Activated naive CD4-positive, alpha-beta T cell treated with anti-CD3 and anti-CD28 coated beads, Interleukin-2, amount 10 ng/mL, durations not matched to agents 5 hours and 36 hours (primary cell): ENCODE measurements at places on chromosomes 4 and X. TPM values are rescaled to one million over a fixed set of nuclear protein-coding genes. Genes with fewer than 3 reads are reported as not detected.

Gene GLOD5
- not detected for total RNA-seq

Gene SMIM43
- not detected for total RNA-seq

Gene SLC6A14
- total RNA-seq = not detected

Gene CXCL8
- total RNA-seq = 0.20 TPM

Gene MTNR1A
- total RNA-seq = not detected

Gene NHSL2
- 0.48 TPM for total RNA-seq

Gene TMEM35A
- not detected for total RNA-seq

Gene ANXA3
- total RNA-seq = 2.1 TPM

Gene ATP8A1
- total RNA-seq = 28.3 TPM

Gene CDX4
- not detected for total RNA-seq

Gene SH3BGRL
- 85.7 TPM for total RNA-seq

Gene CNOT6L
- total RNA-seq = 117 TPM

Gene RBM41
- total RNA-seq = 16.8 TPM

Gene GIMD1
- not detected for total RNA-seq
